ENCODE measurements at places on chromosomes 16 and 17.

DNA sequence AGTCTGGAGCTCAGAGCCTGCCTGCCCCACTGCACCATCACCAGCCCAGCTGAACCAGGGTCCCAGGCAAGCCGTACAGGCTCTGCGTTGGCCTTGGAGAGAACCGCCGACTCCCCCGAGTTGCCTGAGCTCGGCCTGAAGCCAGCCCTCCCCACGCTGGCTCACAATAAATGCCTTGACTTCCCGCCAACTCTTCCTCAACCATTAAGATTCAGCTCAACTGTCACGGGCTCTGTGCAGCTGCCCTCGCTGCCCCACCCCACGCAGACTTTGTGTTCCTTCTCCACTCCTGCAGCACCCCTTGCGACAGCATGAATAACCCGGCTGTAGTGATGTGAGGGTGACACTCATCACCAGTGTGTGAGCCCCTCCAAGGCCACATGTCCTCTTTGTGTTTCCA lies 4.8 kb upstream of the QPRT start:
- DNase-seq, result no peak

GRCh38 chr17:38733282-38733981 lies 3.3 kb downstream of the CISD3 start:
- no peak for DNase-seq

GRCh38 chr17:50263331-50264262 lies 10.7 kb upstream of the TMEM92 start:
- no peak for DNase-seq

DNA sequence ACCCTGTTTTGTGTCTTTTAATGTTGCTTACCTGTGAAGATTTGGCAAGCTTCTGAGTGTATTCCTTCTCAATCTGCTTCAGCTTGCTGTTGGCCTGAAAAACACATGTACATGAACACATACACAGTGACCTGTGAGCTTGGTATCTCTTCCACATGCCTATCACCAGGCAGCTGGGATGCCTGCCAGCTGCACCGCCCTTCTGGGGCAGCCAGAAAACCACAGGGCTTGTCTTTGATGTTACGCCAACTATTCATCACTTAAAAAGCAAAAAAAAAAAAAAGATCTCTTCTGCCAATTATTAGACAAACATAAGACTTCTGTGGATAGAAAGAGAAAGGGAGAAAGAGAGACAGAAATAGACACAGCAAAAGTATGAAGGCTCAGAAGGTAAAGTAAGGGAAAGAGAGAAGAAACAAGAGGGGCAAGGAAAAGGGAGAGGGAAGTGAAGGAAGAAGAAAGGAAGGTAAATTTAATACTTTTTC lies 189.2 kb upstream of the AXIN2 start:
- DNase-seq, result peak; percentile 40

GRCh38 chr17:48577330-48577945 lies 712 bp downstream of the HOXB4 start:
- DNase-seq, result no peak

- DNase-seq, result no peak
Measured at GRCh38 chr16:28158136-28158535, 53.6 kb downstream of the XPO6 start.

GRCh38 chr16:29868396-29869009 lies 5.5 kb upstream of the CDIPT start:
- no peak for DNase-seq

DNA sequence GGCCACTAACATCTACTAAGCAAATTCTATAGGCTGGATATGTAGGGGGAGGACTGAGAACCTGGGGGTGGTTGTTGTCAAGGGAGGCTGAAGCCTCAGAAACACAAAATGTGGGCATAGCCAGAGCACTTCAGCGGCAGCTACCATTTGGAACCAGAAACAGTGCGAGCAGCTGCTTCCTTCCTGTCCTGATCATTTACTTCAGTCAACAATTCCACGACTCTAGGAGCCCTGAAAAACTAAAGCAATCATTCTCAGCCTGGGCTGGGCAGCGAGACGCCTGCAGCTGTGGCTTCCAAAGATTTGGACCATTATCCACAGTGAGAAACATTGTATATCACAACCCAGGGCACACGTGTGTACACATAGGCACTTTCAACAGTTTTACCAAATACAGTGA lies 93.9 kb upstream of the WSCD1 start:
- DNase-seq, result no peak

DNA sequence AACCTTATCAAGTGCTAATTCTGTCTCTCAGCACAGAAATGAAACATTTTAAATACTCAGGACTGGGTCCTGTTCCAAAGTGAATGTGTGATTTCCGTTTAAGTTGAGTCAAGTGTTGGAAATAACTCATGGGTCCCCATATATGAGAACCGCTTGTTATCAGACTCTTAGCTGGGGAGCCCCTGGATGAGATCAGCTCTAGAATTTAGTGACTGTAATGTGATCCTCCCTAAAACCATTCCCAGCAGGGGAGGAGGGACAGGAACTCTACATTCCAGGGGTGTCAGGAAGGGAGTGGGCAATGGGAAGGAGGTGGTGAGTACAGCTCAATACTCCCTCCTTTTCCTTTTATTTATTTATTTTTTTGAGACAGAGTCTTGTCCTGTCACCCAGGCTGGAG lies 37.5 kb downstream of the OTOA start:
- DNase-seq, result no peak

- DNase-seq, result no peak
Measured at GRCh38 chr17:4643676-4644075, 2.2 kb upstream of the ALOX15 start.

- no peak for DNase-seq
Measured at GRCh38 chr17:29726715-29727252, 104.1 kb upstream of the CORO6 start.

DNA sequence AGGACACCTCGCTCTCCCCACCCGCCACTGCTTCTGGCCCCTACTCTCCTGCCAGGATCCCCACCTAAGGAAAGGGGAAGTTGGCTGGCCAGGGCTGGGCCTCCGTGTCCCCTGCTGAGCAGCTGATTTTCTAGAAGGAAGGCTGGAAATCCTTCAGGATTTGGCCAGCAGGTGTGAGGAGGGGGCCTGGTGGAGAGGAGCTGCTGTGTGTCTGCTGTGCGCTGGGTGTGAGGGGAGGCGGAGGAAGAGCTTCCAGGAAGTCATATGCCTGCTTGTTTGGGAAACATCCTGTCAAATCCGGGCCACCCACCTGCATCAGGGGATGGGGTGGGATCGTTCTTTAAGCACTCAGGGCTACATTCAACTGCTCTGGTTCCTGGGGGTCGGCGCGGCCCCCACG lies 28.6 kb downstream of the TPSG1 start:
- DNase-seq, result no peak

GRCh38 chr17:44354582-44355561 lies 8.8 kb downstream of the FAM171A2 start:
- DNase-seq, result peak; percentile 48

DNA sequence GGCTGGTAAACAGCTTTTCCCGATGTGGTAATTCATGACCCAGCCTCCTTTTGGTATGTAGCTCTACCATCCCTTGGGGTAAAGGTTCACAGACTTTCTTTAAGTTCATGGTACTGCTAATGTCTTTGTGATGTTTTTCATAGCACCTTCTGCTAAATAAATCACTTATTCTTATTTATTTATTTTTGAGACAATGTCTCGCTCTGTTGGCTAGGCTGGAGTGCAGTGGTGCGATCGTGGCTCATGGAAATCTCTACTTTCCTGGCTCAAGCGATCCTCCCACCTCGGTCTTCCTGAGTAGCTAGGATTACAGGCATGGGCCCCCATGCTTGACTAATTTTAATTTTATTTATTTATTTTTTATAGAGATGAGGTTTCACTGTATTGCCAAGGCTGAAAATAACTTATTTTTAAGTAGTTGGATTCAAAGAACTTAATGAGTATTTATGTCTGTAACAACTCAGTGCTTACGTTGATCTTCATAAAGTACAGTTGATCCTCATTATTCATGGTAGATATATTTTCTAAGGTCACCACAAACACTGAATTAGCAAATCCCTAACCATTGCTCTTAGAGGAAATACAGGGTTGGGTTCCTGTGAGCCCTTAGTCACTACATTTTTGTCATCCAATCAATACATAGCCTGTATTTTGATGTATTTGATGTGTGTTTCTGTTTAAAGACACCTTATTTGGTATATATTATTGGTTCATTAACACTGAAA lies 97.1 kb downstream of the SHISA9 start:
- no peak for DNase-seq

- no peak for DNase-seq
Measured at GRCh38 chr16:65274566-65274965, 152.7 kb upstream of the CDH11 start.

DNA sequence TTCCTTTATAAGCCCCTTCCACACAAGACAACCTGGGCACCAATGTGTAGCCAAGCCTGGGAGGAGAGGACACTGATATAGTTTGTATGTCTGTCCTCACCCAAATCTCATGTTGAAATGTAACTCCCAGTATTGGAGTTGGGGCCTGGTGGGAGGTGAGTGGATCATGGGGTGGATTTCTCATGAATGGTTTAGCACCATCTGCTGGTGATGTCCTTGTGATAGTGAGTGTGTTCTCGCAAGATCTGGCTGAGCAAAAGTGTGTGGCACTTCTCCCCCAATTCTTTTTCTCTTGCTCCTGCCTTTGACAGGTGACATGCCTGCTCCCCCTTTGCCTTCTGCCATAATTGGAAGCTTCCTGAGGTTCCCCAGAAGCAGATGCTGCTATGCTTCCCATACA lies 135.8 kb downstream of the USP31 start:
- no peak for DNase-seq

DNA sequence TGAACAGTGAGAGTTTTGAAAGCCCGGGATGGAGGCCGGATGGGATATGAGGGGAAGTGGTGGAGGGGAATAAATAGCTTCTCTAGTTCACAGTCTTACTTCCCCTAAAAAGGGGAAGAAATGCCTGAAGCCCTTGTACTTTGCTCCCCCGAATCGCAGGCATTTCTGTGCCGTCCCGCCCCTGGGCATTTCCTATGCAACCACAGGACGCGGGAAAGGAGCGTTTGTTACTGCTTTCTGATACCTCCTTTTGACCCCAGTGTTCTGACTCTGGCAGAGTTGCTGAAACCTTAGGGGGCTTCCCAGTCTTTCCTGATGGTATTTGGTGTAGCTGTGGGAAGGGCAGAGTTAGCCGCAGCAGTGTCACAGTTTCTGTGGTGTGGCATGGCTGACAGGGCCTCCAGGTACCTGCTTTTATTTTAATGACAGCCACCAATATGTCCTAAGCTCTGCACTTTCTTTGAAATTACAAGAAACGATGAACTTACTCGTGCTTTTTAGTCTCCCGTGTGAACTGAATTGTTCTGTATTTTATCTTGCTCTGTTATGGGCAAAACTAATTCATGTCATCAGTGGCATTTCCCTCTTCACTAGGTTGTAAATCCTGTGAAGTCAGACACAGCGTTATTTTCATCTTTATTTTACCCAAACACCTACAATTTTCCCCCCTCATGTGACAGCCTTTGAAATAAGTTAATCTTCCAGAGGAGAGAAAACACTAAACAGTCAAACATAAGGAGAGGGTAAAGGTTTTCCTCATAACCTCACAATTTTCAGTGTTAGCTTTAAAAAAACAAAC lies 27.1 kb downstream of the USP10 start:
- no peak for DNase-seq

DNA sequence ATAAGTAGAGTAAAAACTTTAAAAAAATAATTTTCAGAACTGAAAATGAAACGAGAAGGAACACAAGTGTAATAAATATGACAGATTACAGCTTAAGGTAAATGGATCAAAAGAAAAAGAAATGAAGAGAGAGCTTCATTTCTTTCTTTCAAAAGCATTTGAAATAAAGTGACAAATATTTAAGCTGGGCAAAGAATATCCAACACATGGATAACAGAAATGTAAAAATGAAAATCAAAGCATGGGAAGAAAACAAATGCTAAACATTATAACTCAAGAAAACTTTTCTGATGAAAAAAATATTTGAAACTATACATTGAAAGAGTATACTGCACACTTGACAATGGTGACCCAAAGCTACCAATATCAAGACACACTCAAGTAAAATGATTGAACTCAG lies 143.6 kb upstream of the IRX5 start:
- DNase-seq, result no peak

- DNase-seq, result no peak
Measured at GRCh38 chr16:15721018-15721417, 71.0 kb downstream of the NDE1 start.

DNA sequence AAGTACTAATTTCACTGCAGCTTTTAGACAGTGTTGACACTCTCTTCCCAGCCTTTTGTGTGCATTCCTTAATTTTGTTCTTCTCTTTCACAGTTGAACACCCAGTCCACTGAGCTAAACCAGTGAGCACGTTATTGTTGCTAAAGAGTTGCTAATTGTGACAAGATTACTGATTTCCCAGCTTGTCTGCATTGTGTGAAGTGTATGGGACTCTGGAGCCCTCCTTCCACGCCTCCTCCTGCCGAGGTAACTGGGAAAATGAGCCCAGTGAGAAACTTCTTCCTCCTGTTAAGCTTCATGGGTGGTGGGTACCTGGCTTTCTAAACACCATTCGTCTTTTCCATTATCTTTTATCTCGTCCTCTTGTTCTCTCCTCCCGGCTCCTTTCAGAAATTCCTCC lies 29.8 kb upstream of the DNAH17 start:
- DNase-seq, result no peak

GRCh38 chr16:79318143-79318899 lies 282.2 kb downstream of the MAF start:
- no peak for DNase-seq

DNA sequence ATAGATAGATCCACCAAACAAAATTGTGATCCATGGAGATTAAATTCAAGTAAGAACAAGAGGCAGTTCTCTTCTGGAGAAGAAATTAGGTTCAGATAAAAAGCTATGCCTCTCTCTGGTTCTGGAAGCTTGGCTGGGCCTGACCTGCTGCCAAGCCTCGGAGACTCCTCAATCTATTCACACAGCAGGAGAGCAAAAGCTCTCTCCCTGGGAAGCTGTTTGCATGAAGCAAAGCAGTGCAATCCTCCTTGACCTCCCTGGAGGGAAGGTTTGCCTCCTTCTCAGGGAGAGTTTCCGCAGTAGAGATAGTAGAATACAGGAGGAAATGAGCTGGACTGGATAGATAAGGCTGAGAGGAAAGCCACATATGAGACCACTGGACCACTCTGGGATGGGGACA lies 78.1 kb upstream of the GNAO1 start:
- DNase-seq, result no peak

GRCh38 chr16:6018848-6019489 lies 921.4 kb upstream of the EEF2KMT start:
- DNase-seq, result no peak

GRCh38 chr16:15038689-15039088 lies 17.2 kb downstream of the NTAN1 start:
- DNase-seq, result no peak
